ENCODE measurements at places on chromosomes 11 and 22.

GRCh38 chr11:77592727-77593126 lies 3.0 kb downstream of the AQP11 start:
- DNase-seq = no peak

GRCh38 chr22:20066617-20067383 lies 13.2 kb upstream of the DGCR8 start:
- DNase-seq = no peak

GRCh38 chr11:108959105-108959761 lies 294.4 kb downstream of the DDX10 start:
- no peak for DNase-seq

DNA sequence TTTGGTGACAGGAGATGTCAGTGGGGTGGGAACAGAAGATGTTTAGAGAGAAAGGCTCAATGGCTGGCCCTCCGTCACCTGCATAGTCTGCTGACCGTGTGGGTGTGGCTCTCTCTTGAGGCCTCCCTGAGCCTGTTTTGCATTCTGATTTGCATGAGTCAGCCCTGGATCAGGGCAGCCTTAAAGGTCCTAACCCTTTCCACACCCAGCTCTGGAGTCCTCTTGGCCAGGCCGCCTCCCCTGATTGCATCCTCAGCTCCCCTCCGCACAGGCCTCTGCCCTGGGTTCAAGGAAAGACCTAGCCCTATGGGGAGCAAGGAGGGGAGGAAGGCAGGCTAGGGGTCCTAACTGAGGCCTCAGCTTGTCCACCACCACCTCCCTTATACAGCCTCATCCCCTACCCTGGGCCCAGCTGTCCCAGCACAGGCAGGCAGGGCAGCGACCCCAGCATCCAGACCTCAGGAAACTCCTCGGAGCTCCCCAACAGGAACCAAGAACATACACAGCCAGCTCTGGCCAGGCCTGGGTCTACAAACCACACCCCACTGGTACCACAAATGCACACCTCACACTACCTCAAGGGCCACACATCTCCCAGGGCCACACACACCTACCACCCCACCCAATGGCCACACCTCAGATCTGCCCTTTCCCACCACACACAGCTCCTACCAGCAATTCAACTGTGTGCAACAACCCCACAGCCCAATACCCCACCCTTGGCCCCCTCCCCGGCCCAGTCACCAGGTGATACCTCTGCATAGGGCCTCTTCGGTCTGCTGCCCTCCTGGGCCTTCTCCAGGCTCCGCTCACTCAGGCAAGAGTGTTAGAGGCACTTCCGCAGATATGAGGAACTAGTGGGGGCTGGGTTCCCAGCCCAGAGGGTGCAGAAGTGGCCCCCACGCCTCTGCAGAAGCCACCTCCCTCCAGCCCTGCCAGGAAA lies 13.7 kb downstream of the ARAP1 start:
- no peak for DNase-seq

GRCh38 chr11:68329978-68330699 lies 17.7 kb downstream of the LRP5 start:
- DNase-seq = no peak

DNA sequence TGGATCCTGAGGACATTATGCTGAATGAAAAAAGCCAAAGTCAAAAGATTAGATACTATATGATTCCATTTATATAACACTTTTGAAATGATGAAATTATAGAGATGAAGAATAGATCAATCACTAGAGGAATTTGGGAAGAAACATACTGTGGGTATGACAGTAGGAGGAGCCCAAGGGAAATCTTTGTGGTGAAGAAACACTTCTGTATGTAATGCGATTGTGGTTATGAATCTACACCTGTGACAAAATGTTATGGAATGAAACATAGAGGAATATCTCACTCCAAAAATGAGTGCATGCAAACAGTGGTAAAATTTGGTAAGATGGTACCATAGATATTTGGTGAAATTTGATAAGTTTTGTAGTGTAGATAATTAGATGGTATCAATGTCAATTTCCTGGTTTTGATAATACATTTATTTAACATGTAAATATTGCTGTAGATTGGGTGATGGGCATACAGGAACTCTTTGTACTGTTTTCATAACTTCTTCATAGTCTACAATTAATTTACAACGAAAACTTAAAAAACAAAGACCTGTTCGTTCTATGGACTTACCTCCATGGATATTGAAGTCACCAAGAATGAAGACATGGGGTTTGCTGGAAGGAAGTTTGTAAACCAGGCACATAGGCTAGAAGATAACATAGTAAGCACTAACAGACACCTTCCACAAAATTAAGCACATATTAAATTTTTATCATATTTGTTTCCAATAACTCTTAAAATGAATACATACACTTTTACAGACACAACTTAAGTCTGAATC lies 11.5 kb downstream of the MRGPRX1 start:
- DNase-seq = no peak

- no peak for DNase-seq
Measured at GRCh38 chr11:73193251-73194033, 24.6 kb upstream of the P2RY2 start.

GRCh38 chr11:73521621-73522020 lies 76.3 kb downstream of the FAM168A start:
- no peak for DNase-seq

DNA sequence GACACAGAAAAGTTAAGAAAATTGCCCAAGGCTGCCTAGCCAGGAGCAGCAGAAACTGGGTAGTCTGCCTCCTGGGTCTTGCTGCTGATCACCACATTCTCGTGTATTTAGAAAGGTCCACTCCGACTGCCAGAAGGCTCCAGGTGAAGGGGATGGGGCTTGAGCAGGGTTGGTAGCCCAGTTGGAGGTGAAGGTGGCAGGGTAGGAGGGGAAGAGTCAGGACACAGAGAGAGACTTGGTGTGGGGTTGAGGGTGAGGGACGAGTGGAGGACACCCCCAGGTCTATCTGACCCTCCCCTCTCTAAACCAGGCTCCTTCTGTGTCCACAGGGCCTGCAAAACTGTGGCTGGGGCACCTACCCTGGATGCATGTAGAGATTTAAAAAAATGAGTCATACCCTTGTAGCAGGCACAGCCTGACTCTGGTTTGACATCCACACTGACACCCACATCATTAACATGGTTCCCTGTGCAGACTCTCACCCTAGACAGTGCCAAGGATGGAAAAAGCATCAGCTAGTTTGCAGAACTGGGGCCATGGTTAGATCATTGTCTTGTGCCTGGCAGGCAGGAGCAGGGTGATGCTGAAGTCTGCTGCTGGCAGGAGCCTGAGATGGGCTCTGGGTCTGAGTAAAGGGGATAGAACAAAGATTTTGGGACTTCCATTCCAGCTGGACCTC lies 273.2 kb downstream of the TENM4 start:
- no peak for DNase-seq

DNA sequence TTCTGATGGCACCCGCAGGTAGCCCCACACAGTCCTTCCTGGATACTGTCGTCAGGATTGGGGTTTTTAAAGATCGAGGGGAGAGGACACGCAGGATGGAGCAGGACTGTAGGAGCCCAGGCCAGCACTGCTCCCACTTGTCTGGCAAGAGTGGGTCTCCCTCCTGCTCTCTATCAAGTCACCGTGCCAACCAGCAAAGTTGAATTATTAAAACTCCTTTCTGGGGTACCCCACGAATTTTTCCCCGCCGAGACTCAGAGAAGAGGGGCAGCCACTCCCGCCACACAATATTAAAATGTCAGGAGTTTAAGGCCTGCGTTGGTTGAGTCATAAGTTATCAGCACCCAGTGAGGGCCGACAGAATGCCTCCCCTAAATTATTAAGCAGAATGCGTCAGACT lies 10.1 kb downstream of the LMO1 start:
- no peak for DNase-seq

- DNase-seq = no peak
Measured at GRCh38 chr11:69985331-69985640, 92.8 kb upstream of the ANO1 start.

DNA sequence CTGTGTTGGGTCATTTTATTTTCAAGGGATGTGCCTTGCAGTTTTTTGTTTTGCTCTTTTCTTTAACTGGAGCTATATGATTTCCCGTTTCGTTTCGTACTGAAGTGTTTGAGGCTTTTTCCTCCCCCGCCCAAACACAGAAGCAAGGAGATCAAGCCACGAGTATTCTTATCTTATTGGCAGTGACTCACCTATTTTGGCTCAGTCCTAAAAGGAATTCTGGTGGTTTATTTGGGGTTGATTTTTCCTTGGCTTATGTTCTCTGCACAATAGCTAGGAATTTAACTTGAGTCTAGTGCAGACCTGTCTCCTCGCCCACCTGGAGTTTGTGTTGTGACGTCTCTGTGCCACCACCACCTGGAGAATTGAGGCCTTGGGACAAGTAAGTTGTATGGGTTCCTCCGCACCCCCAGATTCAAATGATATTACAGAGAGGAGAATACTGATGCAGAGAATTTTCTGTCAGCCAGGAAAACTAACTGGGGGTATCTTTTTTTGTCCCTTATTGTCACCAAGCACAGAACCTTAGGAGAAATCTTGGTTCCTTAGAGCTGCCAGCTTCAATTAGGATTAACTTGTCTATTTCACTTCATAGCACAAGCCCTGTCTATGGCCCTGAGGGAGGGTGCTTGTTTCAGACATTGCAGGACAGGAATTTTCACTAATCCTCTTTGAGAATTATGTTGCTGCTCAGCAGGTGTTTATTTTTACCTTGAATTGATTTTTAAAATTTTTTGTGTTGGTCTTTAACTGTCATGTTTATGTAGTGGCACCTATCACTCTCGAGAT lies 90.4 kb upstream of the BIRC3 start:
- no peak for DNase-seq

DNA sequence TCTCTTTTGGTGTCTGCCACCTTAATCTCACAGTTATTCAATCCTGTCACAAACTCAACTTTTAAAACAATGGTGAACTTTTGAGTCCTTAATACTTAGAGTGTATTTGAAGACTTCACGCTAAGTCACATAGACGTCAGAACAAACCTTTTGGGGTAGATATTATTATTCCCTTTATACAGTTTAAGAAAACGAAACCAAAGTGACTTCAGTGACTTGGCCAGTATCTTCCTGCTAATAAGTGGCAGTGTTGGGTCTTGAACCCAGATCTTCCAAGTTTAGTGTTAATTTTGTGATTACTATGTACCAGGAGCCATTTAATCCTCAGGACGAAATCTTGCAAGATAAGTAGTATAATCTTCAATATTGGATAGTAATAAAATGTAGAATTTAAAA lies 691 bp downstream of the CEP295 start:
- DNase-seq = no peak

GRCh38 chr22:25146906-25147641 lies 52.6 kb upstream of the CRYBB3 start:
- no peak for DNase-seq

DNA sequence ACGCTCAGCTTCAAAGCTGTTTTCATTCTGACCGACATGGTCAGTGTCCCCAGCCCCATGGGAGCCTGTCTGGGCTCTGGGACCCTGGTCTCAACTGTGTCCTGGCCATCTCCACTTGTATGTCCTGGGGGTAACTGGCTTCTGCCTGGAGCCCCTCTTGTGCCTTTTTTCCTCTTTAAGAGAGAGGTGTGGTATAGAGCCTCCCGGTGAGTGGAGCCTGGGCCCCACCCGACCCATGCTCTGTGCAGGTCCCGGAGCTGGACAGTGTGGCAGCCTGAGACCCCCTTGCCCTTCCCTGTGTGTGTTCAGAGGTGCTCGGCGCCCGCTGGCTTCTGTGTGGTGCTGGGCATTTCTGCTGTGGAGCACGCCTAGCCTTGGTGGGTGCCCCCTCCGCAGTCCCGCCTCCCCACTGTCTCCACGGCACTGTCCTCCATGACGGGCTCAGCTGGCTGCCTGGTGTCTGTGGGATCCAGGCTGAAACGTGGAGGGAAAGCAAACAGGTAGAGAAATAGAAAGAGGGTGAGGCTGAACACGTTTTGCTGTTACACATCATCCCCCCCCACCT lies 74.9 kb downstream of the PARVB start:
- DNase-seq = no peak

DNA sequence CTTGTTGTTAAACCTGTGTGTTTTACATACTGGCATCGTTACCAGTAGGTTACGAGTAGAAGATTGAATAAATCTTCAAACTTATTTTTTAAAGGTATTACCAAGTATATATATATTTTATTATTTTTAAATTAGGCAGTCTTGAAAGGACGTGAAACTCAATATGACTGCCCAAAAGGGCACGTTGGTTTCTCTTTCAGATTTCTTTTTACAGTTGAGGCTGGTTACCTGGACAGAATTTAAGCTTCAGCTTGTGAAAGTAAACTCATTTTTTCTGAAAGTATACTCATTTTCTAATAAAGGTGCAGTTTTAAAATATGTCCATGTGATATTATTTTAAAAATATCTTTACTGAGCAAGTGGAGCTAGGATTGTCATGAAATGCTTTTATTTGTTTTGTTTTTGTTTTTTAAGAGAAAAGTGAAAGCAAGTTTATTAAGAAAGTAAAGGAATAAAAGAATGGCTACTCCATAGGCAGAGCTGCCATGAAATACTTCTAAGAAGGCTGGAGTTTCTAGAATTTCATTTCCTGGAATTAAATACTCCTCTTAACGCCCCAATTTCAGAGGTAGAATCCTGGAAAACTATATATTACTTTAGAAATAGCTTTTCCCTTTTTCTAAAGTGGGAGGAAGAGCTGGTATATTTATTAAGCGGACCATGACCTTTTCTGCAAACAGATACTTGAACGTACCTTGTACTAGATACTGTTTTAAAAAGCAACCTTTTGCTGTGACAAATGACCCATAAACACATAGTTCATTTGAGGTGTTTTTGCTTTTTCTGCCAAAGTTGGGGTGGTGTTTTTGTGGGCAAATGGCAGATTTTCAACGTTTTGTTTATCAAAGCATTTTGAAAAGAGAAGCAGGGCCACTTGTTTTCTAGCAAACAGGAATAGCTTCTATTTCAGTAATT lies 1.9 kb downstream of the FBXO7 start:
- DNase-seq = no peak

GRCh38 chr22:43432883-43433415 lies 21.1 kb downstream of the MPPED1 start:
- no peak for DNase-seq

GRCh38 chr22:29799217-29799680 lies 32.1 kb downstream of the UQCR10 start:
- no peak for DNase-seq

- no peak for DNase-seq
Measured at GRCh38 chr11:74284466-74284865, 27.0 kb downstream of the P4HA3 start.

All from progenitor cell of endocrine pancreas (in vitro differentiated cells).